ENCODE measurements at places on chromosomes 4 and X.

DNA sequence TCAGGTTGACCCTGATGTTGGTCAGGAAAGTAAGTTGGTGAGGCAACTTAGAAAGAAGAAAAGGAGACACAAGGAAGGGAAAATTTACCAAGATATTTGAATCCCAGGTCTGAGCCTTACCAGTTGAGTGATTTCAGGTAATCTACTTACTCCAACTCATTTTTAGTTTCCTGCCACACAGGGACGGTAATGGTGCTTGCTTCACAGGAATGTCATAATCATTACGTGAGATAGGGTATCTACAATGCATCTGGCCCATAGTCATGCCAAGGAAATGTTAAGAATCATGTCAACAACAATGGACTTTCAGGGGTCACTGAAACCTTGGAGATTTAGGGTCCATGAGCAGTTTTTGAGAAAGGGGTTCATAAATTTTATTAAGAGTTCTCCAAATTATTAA is 195.4 kb upstream of the HHIP start:
- DNase-seq = no peak

DNA sequence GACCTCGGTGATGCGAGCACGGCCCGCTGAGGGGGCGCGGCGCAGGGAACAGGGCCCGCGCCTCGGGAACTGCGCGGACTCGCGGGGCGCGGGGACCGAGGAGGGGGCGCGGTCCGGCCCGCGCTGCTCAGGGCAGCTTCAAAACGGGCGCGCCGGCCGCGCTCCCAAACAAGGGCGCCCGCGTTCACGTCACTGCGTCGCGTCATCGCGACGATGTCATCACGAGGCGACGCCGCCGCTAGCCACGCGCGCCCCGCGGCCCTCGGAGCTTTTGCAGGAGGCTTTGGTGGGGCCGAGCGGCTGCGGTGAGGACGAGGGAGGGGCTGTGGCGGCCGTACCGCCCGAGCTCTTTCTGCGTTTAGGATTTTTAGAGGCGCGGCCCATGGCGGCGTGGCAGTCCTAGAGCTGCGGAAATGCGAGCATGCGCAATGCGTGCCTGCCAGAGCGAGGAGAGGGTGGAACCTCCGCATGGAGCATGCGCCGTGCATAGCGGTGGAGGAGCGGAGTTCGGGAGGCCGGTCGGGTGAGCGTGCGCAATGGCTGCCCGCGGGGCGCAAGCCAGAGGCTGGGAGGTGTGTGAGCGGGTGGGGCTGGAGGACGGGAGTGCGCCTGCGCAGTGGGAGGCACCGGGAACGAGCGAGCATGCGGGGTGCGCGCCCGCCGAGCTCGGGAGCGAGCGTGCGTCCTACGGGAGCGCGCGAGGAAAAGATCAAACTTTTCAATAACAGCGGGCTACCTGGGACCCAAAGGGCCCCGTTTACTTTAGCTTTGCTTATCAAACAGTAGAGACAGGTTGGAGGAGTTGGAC is at the start of gene PPP2R3B:
TSS of gene PPP2R3B (minus strand) at position 140 of the 808 bp plus-strand sequence. CDS start 216 bp downstream, outside the sequence.
- peak; percentile 99 for DNase-seq

- no peak for DNase-seq
Measured at GRCh38 chr4:84644087-84644486, 61.2 kb downstream of the CDS1 start.

DNA sequence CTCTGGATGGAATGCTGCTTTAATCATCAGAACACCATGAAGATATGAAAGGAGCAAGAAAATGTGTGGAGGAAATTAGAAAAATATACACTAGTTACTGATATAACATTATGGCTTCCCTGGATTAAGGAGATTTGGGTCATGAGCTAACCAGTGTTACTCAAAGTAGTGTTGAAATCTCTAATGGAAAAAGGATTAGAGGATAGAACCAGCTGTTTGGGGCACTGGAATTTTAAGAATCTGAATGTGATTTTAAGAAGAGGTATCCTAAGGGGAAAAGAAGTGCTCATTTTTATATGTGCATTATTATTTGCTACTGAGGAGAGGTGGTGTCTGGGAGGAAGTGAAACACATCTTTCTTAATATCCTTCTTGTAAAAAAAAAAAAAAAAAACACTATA is 164.1 kb upstream of the PPARGC1A start:
- no peak for DNase-seq

GRCh38 chr4:8332038-8332857 is 62.7 kb downstream of the HTRA3 start:
- no peak for DNase-seq

DNA sequence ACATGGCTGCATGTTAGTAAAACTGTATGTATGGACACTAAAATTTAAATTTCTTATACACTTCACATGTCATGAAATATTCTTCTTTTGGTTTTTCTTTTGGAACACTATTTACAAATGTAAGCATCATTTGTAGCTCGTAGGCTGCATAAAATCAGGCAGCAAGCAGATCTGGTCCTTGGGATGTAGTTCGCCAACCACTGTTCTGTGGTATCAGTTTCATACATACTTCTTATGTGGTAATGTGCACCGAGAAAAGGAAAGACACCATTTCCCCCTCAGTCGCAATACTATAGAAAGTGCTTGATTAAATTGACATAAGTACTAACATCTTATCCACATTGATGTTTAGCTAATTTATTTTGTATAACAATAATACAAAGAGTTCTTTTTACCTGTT is 274.4 kb upstream of the VCX start:
- DNase-seq = no peak

- no peak for DNase-seq
Measured at GRCh38 chrX:53711436-53711835, 24.9 kb upstream of the HUWE1 start.

DNA sequence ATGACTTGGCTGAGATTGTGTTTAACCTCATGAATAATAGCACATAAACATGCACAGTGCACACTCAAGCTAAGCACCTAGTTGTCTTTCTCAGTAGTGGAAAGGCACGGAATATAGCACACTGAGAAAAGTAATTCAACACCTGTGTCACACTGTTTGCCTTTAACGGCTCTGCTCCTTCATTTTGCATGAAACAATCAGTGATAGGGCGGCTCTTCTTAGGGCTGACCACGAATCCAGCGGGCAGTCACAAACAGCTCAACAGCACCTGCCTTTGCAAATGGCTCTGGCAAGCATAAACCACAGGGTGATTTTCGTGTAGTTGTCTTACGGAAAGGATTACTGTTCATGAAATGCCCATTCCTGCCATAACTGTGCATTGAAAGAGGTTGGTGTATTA is 954.0 kb upstream of the TENM3 start:
- DNase-seq = no peak

DNA sequence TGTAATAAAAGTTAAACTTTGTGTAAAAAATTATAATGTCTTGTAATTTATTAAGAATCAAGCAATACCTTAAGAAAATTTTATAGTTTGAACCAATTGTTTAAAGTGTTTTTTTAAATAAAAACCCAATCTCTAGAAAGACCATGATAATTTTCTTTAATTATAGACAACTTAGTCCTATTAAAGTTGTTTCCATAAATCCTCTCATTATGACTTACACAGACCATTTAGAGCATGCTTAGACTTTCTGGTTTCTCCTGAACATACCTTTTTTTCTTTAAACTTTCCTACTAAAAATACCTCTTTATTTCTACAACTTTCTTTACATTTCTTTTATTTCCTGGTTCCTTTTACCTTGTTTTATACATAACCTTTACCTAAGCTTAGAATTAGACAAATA is 837.4 kb downstream of the PCDH19 start:
- DNase-seq = no peak

DNA sequence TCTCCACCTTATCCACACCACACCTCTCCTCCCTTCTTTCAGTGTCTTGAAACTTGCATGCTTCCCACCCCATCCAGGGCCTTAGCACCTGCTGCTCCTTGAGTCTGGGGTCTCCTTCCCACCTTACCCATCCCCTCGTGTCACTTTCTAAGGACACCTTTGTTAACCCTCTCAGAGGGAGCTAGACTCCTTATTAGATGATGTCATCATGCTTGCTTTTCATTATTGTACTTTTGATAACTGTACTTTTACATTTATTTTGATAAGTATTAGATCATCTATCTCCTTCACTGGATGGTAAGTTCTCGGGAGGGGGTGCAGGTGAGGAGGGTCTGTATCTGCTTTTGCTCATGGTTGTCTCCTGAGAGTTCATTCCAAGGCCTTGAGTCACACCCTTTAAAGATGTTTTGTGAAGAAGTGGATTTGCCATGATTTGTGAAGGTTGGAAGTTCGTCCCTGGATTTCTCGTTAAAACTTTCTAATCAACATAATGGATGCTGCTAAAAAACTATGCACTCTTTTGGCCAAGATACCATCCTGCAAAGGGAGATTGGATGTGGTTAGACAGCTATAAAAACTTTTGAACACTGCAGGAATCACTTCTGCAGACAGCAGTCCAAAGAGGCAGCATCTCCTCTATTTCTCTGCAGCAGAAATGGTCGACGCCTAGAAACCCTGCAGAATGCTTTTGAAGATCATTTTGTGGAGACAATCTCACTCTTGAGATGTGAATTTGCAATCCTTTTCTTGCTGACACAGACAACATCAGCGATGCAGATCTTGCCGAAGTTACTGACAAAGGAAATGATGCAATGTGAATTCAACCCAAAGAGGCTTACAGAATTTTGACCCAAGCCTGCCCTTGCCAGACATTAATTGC is 69.6 kb downstream of the ENPP6 start:
- no peak for DNase-seq

DNA sequence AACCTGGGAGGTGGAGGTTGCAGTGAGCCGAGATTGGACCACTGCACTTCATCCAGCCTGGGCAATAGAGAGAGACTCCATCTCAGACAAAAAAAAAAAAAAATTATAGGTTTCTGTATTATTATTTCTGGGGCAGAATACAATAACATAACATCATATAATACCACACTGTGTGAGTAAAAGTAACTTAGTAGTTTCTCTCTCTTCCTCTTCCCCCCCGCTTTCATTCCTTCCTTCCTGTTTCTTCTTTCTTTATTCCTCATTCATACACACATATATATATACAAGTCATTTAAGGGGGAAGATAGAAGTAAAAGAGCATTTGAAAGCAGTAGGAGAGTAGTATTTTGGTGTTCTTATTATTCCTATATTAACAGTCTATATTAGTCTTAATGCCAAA is 55.9 kb upstream of the FHDC1 start:
- no peak for DNase-seq

DNA sequence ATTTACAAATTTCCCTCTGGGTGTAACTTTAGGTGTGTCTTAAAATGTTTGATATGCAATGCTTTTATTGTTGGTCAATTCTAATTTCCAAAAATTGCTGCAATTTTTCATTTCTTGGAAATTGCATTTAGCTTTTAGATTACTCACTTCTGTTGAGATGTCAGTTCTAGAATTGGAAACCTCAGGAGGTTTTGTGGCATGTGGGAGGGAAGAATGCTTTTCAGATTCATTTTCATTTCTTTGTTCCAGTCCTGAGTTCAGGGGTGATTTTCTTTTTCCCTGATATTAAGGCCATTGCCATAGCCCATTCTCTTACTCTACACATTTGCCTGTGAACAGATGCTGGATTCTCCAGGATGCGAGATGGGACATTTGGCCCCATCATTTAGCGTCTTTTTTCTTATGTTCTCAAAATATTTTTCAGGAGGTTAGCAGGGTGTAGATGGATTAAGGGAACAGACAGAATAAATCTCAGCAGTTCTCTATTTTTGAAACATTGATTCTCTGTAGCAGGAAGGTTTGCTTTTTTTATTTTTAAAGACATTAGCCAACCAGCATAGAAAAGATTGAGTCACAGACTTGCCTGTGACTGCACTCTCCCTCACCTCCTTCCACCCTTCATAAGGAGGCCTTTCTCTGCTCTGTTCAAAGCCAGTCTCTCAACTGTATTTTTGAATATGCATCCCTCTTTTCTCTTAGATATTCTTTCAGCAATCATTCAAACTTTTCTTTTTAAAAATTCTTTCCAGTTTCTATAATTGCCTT is 238.4 kb upstream of the ANXA3 start:
- DNase-seq = no peak

- DNase-seq = no peak
Measured at GRCh38 chrX:45777366-45777765, 576.7 kb upstream of the DIPK2B start.

- no peak for DNase-seq
Measured at GRCh38 chrX:112071132-112071531, 11.4 kb downstream of the TRPC5 start.

DNA sequence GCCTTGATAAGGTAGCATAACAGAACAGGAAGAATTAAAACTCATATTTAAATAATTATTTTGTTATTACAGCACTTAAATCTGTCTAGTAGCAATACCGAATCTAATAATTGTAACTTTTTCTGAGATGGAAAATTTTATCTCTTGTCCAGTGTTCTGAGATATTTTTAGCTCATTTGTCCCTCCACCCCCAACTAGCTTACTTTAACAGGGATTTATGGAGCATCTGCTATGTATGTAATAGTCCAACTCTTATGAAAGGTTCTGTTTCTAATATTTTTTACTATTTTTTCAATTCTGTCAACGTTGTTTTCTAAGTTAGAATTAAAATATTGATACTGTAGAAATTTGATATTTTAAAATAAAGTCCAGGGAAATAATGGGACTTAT is 38.2 kb upstream of the NUDT6 start:
- DNase-seq = no peak

DNA sequence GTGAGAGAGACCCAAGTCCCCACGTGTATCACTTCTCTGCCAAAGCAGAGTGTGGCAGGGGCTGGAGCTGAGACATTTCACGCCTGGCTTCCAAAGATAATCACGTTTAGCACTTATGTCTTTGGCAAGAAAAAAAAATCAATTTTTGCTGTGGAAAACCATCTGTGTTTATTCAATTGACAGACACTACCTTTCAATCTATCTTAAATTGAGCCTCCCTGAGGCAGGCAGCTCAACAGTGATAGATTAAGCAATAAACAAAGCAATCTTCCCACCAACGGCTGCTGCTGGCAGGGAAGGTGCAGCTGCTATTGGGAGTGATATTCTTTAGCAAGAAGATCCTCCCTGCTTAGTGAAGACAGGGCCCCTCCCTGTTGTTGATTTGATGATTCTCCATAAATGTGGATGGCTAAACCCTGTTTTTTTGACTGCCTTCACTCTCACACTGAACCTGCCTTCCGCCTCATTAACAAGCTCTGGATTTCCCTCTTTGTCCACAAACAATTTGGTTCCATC is 11.6 kb upstream of the MAGEB17 start:
- DNase-seq = no peak

- DNase-seq = no peak
Measured at GRCh38 chrX:15607067-15607466, 6.3 kb upstream of the ACE2 start.

- DNase-seq = no peak
Measured at GRCh38 chr4:77097611-77098010, 21.8 kb upstream of the CCNI start.

DNA sequence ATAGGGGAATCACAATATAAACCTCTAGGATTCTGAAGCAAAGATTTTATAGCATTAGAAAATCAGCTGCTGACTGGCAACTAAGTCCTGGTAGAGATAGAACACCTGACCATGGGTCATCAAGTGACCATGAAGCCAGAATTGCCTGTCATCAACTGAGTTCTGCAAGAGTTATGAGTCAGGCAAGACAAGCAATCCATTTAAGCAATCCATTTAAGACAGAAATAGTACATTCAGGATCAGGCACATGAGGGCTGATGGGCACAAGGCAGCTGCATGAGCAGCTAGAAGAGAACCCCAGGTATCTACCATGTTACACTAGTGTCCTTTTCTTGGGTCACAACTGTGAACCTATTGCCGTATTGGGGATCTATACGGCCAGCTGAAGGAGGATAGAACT is 98.9 kb downstream of the SPRY1 start:
- DNase-seq = no peak

- DNase-seq = peak; percentile 34
Measured at GRCh38 chrX:48520455-48520854, 1.2 kb upstream of the EBP start.

GRCh38 chr4:119795986-119796578 is 167.5 kb upstream of the PDE5A start:
- DNase-seq = no peak

- DNase-seq = no peak
Measured at GRCh38 chr4:185311113-185311888, 84.4 kb downstream of the LRP2BP start.

All from CD4-positive, alpha-beta T cell treated with Interleukin-10 for 1 hour (primary cell).